ENCODE measurements at places on chromosomes 2 and 18.

- DNase-seq, result no peak
Measured at GRCh38 chr2:20663196-20664070, 3.5 kb upstream of the GDF7 start.

DNA sequence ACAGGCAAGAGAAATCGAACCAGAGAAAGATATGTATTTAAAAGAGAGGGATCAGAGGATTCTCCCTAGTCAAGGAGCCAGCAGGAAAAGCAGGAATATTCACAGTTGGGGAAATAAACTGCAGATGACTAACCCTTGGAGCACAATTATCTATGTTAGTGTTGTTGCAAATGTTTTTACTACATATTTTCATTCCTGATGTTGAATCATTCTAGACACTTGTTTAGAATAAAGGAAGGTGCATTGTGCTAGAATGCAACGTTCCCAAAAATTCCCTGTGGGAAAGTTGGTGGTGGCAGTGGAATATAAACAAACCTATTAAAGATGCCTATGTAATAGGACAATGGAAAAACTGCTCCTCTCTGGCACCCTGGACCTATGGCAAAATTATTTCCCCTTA, 63.3 kb downstream of the DTNA start:
- no peak for DNase-seq

DNA sequence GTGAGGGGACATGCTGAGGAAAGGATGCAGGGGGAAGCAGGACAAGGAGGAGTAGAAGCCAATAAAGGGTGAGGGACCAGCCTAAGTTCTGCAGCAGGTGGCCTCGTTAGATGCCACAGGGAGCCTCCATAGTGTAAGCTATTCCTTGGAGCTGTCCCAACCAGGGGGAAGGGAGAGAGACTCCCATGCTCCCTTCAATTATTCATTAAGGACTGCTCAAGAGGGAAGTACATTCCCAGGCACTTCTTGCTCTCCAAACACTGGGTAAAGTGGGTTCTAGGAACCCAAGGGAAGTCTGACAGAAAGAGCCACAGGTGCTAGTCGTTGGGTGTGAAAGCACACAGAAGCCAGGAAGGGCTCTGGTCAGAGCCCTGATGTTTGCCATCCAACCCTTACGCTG, 193.7 kb downstream of the SLC39A10 start:
- DNase-seq, result no peak

- DNase-seq, result peak; percentile 29
Measured at GRCh38 chr2:173075781-173076580, at the start of gene MAP3K20. Gene MAP3K20 (plus strand): TSS chr2:173075846. CDS start chr2:173091032, 15,186 bp downstream.

- DNase-seq, result no peak
Measured at GRCh38 chr18:37524498-37525261, 40.9 kb downstream of the CELF4 start.

DNA sequence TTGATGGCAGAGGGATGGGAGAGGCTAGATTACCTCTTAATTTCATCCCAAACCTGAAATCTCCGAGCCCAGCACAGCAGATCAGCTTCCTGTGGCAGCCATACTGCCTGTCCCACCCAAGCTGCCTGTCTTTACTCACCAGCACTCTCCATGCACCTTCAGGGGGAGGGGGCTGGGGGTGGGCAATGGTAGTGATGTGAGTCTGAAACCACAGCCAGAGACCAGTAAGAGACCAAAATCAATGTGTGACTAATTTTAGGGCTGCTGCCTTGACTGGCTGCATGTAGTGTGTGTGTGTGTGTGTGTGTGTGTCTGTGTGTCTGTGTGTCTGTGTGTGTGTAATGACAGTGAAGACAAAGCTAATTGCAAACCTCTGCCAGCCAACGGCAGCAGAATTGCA, 11.7 kb upstream of the TEX261 start:
- no peak for DNase-seq

GRCh38 chr2:174771136-174771535, 6.9 kb upstream of the CHRNA1 start:
- no peak for DNase-seq

DNA sequence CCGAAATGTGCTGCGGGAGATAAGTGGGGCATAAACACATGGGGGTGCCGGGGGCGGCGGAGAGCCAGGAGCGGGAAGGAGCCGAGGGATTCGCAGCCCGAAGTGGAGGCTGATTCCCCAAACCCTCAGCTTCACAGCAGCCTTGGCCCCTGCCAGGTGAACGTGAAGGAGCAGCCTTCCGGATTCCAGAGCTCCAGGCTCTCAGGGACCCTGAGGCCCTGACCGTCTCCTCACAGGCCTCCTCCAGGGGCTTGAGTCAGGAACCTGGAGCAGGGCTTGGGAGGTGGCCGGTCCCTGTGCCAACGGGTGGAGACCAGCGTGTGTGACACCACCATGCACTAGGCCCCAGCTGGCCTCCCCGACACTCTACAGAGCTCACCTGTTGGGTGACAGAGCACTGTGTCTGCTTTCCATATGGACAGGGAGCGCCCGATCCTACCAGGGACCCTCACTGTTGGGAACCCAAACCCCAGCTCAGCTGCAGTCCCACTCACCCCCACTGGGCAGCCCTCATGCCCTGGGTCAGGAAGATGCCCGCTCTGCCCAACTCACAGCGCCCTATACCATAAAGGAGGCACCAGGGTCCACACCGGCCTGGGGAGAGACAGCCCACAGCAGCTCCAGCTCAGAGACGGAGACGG, 117.6 kb upstream of the OTOS start:
- DNase-seq, result no peak

DNA sequence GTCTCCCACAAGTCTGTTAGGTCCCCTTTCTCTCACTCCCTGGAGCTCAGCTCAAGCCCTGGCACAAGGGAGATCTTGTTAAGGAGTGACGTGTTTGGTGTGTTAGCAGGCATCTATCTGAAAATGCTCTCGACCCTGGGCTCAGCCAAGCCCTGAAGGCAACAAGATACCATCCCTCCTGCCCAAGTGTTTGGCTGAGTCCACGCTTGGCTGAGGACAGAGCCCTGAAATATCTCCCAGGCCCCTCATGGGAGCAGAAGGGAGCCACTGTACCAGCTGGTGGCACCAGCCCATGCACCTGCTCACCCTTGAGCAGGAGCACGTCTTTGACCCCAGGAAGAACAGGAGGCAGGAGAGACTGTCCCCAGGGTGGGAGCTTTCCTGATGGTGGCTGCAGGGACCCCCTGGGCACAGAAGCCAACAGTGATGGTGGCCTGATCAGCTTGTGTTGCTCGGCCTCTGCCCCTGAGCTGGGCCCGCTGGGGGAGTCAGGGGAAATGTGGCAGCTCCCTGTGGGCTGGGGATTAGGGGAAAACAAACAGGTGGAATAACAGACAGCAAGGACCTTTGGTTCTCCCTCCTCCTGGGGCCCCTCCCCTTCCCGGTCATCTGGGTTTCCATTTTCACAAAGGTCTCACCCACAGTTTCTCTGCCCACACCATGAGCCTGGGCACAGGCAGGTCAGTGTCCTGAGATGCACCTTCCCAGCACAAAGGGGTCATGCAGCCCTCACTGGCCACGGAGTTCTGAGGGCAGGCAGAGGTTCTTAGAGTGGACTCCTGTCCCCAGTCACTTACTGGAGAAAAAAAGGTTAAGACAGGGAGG, 91.6 kb downstream of the RHOB start:
- DNase-seq, result no peak

DNA sequence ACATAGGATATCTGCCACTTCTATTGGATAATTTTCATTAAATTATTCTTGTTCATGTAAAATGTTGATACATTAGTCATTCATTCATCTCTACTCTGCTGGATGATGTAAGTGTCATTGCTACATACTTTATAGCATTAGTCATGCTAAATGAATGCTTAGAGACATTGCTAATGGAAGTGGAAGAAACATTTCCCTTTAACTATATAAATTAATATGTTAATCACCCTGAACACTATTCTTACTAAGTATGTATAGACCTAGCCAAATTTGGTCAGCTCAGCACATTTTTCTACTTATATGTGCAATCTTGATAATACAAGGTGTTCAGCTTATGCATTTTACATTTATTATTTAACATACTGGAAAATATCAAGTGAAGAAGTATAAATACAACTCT, 160.2 kb downstream of the DPP4 start:
- no peak for DNase-seq

DNA sequence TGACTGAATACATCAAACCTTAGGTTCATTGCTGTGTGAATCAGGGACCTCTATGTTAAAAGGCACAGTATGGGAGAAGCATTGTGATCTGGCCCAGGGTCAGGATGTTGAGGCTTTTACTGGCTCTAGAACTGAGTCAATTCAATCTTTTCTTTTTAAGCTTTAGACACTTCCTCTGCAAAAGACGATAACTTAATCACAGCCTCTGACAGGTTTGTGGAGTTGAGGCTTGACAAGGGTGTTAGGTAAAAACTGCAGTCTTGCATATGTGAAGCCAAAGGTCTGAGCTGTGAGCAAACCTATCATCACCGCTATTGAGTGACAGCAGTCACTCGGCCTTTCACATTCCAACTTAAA, 17.3 kb upstream of the ARHGAP25 start:
- DNase-seq, result no peak

DNA sequence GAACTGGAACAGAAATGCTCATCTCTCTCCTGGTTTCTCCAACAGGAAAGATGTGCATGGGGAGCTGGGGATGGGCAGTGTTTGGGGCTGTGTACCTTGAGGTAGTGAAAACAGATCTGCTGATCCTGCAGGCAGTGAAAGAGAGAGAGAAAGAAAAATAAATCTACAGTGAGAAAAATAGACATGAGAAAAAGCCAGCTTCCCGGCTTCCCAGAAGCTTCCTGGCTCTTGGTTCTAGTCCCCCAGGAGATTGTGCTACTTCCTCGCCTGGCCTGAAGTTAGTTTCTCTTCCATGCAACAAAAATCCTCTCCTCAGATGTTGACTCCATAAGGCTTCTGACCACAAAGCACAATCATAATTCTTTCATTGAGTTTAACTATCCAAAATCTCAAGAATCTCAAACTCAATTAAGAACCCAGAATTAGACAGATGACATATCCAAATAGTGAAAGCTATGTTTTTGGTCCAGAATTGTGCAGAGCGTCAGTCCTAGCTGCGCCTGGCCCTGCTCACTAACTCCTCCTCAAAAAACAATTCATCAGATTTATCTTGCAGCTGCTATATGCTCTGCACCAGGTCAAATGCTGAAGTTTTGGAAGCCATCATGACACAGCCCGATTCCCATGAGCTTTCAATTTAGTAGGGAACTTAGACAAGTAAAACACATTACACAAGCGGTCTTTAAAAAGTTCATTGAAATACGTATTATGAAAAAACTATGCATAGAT, 20.1 kb upstream of the NAB1 start:
- no peak for DNase-seq

GRCh38 chr2:11967946-11968465, 221.6 kb downstream of the LPIN1 start:
- no peak for DNase-seq

DNA sequence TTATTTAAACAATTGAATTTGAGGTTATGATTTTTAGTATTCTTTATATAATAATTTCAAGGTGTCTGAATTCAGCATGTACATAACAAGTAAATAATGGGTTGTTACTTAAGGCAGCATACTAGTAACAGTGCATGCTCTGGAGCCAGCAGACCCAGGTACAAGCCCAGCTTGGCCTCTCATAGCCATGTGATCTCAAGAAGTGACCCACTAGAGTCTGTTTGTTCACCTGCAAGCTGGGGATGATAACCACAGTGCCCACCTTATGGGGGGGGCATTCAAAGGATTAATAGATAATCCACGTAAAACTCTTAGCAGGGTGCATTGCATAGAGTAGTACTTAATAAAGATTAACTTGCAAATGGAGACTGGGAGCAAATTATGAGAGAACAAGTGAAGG, 163.6 kb downstream of the TRABD2A start:
- no peak for DNase-seq

DNA sequence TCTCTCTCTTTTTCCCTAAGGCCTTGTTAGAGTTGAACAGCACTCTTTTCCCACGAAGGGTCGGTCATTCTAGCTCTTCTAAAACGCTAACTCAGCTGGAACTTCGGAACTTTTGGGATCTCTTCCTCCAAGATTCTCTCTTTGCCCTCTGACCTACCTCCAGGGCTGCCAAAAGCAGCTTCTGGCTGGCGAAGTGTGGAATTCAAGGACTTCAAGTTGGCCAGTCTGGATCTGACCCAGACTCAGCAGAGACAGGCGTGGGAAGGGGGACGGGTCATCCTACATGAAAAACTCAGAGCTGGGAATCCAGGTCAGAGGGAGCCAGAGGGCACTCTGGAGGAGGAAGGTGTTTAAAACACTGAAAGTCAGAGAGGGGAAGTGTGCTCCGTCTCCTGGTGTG, 305.5 kb upstream of the HDAC4 start:
- DNase-seq, result no peak

DNA sequence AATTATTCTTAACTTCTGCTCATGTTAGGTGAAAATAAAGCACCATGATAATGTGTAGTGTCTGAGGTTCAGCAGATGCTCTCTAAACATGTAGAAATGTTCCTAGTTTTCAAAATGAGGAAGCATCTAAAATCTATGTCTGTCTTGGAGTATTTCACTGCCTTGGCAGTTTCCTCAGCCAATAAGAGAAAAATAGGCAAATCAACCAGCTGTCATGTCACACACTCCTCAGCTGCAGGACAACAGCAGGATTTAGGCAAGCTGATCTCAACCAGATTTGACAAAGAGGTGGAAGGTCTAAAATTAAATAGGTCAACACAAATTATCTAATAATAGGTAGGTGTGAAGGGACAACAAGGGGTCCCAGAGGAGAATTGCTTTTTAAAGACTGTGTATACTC, 164.1 kb upstream of the BOD1L2 start:
- no peak for DNase-seq

GRCh38 chr2:188050726-188051125, 240.9 kb upstream of the GULP1 start:
- no peak for DNase-seq

DNA sequence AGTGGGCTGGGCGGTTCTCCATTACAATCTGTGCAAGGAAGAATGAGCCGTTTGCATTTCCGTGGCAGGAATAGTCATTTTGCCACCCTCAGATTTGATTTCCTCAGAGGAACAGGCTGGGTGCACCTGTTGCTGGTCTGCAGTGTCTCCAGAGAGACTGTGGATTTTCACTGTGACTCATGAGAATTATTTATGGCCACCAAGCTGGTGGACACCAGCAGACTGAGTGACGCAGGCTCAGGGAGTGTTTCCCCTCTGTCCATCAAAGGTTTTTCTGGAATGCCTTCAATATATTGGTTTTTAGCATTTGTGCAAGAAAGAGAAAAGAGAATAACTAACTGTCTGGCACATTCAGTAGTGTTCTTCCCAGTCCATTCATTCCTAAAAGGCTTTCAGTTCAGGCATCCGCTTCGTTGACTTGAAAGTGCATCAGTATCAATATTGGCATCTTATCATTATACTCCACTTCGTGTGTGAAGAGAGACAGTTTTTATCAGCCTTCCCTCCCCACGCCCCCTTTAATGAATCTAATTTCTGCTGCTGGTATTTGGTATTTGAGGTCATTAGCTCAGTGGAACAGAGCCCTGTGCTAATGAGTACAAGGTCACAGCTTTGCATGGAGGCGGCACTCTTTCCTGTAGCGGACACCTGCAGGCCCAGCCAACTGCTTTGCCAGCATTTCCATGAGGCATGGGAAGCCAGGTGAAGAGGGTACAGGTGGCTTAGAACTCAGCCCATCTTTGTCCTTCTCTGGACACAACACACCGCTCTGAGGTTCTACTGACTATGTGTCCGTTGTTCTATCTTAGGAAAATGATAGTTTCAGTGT, 39.9 kb downstream of the PRKCE start:
- DNase-seq, result no peak
